Activated CD4-positive, alpha-beta T cell treated with anti-CD3 and anti-CD28 coated beads, Interleukin-2, amount 10 ng/mL, durations not matched to agents 7 days and 5 days (primary cell): ENCODE measurements at places on chromosomes 2 and 18.

DNA sequence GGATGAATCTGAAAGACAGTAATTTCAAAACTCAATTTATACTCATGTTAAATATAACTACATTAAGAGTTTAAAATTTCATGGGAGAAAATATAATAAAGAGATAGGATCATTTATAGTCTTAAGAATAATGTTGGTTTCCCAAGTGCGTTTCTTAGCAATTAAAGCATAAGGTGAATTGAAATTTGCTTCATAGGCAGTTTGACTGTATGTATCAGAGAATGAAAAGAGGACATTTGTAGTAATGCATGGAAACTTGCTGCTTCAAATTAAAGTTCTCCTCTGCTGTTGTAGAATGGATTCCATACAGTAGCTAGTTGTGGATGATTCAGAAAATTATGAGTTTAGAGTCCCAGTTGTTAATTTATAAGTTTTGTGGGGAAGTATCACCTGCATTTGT is 68.1 kb downstream of the NUP35 start:
- DNase-seq = no peak

GRCh38 chr2:140589273-140589672 is 1541.5 kb downstream of the LRP1B start:
- DNase-seq = no peak

DNA sequence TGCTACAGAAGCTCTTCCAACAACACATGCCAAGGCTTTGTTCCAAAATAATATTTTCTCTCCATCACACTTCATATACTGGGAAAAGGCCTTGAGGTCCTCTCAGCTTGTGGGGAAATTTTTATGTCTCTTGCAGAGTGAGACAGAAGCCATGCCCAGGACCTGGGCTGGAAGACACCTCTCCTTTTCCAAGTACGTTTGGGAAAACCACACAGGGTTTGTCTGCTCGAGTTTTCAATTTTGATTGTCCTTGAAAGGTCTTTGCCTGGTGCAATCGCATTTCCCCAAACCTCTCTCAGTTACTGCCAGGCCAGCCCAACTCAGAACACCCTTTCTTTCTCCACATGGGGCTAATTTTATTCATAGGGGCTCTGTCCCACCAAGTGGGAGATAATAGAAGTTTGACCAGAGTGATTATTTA is 272.2 kb downstream of the OSR1 start:
- DNase-seq = no peak

- no peak for DNase-seq
Observed at GRCh38 chr2:217466104-217466503, 536.7 kb downstream of the TNS1 start.

- DNase-seq = no peak
Observed at GRCh38 chr18:22439447-22439846, 21.7 kb upstream of the CTAGE1 start.

- DNase-seq = no peak
Observed at GRCh38 chr2:64448041-64448426, 5.9 kb upstream of the LGALSL start.

GRCh38 chr18:54129448-54130067 is 94.9 kb downstream of the MBD2 start:
- DNase-seq = no peak

GRCh38 chr18:13362607-13363006 is 144.0 kb downstream of the LDLRAD4 start:
- DNase-seq = no peak

- DNase-seq = no peak
Observed at GRCh38 chr18:8661754-8662559, 43.4 kb upstream of the MTCL1 start.

GRCh38 chr2:120624738-120625446 is 110.8 kb upstream of the GLI2 start:
- DNase-seq = no peak

GRCh38 chr2:39923455-39923854 is 144.4 kb upstream of the THUMPD2 start:
- DNase-seq = no peak

- DNase-seq = no peak
Observed at GRCh38 chr2:236169741-236170589, 1.8 kb upstream of the GBX2 start.

DNA sequence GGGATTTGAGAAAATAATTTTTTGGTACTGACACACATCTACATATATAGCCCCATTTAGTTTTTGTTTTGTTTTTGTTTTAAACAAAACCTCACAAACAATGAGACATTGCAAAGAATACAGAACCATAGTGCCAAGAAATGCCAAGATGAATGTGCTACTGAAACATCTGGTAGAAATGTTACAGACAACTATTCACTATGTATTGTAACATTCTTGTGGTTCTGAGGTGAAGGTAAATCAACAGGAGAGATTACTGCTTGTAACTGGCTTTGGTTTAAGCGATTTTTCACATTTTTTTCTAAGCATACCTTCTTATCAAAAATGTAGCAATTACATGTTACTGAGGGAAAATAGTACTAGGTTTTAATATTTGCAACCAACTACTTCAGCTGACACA is 281.3 kb downstream of the ZNF804A start:
- no peak for DNase-seq
